ENCODE measurements at places on chromosomes 1 and 21.
A peak's percentile ranks its signal among the peaks of the same experiment; 100 is the strongest.

DNA sequence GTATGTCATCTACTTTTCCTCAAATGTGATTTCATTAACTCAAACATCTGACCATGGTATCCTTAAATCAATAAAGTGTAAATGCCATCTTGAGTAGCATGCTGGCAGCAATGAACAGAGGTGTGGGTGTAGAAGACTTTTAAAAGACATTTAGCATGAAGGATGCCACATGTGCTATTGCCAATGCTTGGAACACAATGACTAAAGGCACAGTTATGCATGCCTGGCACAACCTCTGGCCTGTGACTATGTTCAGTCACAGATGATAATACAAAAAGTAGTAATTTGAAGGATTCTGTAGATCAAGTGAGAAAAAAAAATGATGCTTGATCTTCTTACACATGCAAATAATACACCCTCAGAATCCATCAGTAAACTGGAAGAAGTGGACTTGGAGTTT is 938.9 kb upstream of the ADGRL4 start:
- DNase-seq = no peak

GRCh38 chr1:21732664-21733063 is 50.3 kb downstream of the USP48 start:
- no peak for DNase-seq

GRCh38 chr21:44399151-44399954 is 45.9 kb downstream of the TRPM2 start:
- no peak for DNase-seq

- DNase-seq = no peak
These were observed 59.3 kb downstream of the CCDC18 start for GRCh38 chr1:93239863-93240262.

- no peak for DNase-seq
These were observed 69.9 kb downstream of the ZC3H11B start for GRCh38 chr1:219542828-219543518.

DNA sequence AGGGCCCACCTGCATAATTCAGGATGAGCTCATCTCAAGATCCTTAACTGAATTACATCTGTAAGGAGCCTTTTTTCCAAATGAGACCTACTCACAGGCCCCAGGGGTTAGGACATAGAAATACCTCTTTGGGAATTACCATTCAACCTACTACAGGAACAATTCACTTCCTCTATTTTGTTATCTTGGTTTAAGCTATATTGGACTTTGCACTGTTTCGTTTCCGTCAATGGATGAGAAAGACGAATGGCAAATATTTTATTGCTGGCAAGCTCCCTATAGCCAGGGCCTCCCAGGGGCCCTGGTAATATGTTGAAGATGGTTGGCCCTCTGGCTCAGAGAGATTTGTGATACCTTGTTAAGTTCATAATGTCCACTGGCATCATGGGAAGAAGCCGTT is 384.2 kb upstream of the DUSP10 start:
- no peak for DNase-seq

- DNase-seq = peak; percentile 20
These were observed 2.6 kb downstream of the TNFRSF18 start for GRCh38 chr1:1203561-1204424.

DNA sequence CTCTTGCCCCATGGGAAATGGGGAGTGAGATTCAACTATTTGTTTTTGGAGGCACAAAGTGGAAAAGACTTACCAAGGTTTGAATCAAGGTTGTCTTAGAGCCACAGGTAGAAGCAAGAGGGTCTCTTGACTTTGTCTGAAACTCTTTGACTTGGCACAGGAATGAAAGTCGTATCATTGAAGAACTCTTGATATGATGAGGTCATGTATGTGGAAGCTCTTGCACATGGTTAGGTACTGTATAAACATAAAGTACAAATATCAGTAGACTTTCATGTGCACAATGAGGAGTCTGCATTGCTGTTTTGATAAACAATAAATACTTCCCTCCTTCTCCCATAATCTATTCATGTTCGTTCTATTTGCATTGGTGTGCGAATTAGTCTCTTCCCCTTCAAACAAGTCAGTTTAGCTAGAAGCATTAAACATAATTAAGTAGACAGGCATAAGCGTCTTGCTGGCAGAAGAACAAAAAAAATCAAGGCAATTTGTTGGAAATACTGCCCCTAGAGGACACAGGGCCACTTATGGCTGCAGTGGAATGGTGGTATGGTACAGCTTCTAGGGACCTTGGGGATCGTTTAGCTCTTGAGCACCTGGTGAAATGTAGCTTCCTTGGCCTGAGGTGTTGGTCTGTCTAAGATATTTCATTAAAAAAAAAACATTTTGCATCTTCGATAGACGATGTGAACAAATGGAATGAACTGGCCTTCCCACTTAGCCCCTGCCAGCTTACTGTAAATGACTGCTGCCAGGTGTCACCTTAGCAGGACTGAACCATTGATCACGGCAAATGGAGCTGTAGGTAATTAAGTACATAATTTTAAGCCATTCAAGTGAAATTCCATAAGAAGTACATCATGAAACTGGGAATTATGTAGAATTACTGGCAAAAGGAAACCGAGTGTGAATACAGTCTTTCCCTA is 218.0 kb upstream of the GALNT2 start:
- no peak for DNase-seq

DNA sequence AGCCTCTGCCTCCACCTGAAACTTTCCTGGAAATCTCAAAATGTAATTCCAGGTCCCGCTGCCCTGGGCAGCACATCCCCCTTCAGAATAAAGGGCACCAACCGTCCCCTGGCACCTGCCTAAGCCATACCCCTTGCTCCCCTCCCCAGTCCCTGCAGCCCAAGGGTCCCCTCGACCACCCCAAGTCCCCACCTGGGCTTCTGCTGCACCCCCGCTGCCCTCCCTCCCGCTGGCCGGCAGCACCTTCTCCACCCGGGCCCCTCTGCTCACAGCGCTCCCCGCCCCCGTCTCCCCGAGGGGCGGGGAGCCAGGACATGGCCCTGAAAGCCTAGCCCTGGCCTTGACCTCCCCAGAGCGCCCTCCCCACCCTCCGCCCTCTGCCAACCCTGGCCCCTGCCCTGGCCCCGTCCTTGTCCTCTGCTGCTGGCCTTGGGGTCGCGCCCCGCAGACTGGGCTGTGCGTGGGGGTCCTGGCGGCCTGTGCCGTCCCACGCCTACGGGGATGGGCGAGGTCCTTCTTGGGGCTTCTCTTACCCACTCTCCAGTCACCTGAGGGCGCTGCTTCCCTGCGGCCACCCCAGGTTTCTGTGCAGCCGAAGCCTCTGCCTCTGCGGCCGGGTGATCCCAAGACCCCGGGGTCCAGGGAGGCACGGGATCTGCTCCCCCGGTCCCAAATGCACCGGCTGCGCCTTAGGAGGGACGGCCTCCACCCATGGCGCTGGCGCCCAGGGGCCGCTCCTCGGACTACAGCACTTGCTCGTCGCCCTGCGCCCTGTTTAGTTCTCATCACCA is 41.7 kb downstream of the WDR4 start:
- no peak for DNase-seq

DNA sequence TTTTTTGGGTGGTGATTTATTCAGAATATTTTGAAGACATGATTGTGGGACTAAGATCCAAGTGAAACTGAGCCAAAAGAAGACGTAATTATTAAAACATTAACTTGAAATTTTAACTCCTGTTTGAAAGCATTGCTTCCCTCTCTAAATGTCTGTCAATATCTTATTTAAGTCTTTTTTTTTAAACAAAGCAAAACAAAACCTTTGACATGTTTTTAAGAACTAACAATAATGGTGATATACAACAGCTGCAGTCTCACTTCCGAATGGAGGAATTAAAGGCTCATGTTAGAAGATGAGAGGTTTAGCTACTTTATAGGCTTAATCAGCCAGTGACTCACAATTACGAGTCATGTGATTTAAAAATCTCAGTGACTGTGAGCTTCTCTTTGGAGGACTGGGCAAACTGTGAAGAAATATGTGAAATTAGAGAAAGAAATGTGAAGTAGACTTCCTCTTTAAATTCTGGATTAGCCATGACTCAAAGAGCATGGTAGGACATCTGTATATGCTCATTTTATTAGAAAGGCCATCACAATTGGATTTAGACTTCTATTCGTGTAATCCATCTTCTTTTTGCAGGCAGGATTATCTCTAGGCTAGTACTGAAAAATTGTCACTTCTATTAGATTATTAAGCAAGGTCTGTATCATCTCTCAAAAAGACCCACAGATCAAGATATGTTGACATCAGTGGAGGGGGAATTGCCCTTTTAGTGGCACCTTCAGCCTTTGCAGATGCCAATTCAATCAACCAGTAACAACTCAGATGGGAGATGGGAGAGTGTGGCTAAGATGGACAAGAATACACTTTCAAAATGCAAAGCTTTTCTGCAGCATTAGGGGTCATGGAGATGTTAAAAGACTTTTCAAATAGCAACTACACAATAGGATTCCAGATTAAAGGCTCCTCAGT is 28.7 kb downstream of the KCNA3 start:
- DNase-seq = no peak

DNA sequence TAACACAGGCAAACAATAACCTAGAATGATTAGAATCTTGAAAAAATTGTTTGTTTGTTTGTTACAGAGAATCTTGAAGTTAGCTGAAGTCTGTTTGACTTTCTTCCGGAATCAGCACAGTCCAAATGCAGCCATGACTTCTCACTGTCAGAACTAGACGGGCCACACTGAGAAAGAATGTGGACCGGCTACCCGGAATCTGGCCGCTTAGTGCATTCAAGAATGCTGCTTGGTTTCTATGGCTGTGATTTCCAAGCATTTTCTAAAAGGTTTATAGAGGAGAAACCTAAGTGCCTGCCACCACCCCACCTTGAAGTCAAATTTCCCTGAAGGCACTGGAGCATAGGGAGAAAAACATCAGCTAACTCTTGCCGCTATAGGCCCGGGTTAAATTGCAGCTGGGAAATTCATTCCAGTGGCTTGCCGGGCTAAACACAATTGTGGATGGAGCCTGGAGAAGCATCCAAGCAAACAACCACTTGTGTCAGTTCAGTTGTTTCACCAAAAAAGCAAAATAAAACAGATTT is 231.1 kb downstream of the DISC1 start:
- DNase-seq = no peak

DNA sequence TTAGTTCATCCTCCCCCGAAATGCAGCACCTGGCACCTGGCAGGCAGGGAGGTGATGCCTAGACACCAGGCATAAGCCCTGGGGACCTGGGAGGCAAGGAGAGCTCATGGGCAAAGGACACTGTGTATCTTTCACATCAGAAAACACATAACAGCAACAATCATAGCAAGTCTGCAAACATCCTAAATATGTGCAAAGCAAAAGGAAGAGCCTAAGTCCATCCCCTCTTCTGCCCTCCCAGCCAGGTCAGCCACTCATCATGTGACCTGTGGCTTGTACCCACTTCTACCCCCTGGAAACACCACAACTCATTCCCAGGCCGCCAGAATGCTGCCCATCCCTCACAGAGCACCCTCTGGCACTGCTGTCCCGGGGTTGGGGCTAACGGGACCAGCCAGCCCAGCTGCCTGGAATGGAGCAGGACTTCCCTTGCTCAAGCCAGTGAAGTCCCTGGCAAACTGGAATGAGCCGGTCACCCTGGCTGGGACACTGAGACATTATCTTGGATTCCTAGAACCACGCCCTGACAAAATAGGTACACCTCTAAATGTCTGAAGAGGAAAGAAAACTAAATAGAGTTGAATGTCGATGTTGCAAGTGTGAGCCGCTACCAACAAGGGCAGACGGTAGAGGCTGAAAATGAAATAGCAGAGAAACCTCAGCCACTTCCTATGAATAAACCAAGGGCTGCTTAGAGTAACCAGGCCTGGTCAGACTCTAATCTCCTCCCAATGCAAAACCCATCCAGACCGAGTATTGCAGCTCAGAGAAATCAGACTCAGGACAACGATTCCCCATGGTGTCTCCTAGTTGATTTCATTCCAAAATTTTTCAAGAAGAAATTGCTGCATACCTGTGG is 29.4 kb downstream of the TMPRSS2 start:
- no peak for DNase-seq

- no peak for DNase-seq
These were observed 15.9 kb upstream of the CAP1 start for GRCh38 chr1:40024671-40025070.

GRCh38 chr1:53409695-53410094 is 49.5 kb upstream of the DMRTB1 start:
- DNase-seq = no peak

GRCh38 chr1:115432061-115432460 is 94.0 kb upstream of the NGF start:
- no peak for DNase-seq

DNA sequence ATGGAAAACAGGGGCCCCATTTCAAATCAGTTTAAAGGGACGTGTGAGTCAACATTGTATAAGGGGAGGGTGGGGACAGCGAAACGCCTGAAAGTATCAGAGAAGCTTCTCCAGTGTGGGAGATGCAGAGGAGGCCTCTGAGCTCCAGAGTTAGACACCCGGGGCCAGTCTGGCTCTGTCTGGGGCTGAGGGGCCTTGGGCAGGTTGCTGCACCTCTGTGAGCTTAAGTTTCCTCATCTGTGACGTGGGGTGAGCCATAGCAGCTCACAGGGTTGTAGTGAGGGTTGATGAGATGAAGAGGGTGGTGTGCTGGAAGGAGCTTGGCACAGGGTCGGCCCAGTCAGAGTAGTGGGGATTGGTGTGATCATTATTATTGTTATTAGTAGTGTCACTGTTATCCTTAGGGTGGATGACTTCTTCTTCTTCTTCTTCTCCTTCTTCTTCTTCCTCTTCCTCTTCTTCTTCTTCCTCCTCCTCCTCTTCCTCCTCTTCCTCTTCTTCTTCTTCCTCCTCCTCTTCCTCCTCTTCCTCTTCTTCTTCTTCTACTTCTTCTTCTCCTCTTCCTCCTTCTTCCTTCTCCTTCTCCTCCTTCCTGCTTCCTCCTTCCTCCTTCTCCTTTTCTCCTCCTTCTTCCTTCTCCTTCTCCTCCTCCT is 282.0 kb downstream of the PTPRU start:
- DNase-seq = no peak

- no peak for DNase-seq
These were observed 80.5 kb downstream of the MIS18A start for GRCh38 chr21:32198384-32198783.

GRCh38 chr1:22045604-22046228 is 6.8 kb upstream of the CDC42 start:
- no peak for DNase-seq

- no peak for DNase-seq
These were observed 222.8 kb upstream of the ZRANB2 start for GRCh38 chr1:71303617-71304041.

- no peak for DNase-seq
These were observed 9.3 kb downstream of the NTMT2 start for GRCh38 chr1:170155055-170155454.

GRCh38 chr1:206517784-206518183 is 10.5 kb downstream of the RASSF5 start:
- DNase-seq = peak; percentile 73
